ENCODE measurements at places on chromosomes 1 and 21. TPM values are rescaled to one million over a fixed set of nuclear protein-coding genes. Genes with fewer than 3 reads are reported as not detected.

- DNase-seq = no peak
Observed at GRCh38 chr1:65255035-65255655, 54.2 kb upstream of the DNAJC6 start.

DNA sequence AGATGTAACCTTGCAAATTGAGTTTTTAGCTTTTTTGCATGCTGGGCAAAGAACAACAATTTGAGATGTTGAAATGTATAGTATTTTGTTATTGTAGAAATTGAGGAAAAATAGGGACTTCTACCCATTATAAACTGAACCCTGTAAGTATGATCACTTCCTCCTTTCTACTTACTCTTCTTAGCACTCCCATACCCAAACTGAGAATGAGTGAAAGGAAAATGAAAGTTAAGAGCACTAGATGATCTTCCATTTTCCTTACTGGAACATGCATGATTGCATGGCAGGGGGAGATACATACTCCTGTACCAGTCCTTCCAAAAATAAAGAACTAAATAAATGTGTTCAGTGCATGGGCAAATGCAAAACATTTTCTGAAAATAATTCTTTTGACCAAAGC, 107.4 kb upstream of the KIAA1614 start:
- no peak for DNase-seq

Gene PTGS2
- not detected for total RNA-seq

DNA sequence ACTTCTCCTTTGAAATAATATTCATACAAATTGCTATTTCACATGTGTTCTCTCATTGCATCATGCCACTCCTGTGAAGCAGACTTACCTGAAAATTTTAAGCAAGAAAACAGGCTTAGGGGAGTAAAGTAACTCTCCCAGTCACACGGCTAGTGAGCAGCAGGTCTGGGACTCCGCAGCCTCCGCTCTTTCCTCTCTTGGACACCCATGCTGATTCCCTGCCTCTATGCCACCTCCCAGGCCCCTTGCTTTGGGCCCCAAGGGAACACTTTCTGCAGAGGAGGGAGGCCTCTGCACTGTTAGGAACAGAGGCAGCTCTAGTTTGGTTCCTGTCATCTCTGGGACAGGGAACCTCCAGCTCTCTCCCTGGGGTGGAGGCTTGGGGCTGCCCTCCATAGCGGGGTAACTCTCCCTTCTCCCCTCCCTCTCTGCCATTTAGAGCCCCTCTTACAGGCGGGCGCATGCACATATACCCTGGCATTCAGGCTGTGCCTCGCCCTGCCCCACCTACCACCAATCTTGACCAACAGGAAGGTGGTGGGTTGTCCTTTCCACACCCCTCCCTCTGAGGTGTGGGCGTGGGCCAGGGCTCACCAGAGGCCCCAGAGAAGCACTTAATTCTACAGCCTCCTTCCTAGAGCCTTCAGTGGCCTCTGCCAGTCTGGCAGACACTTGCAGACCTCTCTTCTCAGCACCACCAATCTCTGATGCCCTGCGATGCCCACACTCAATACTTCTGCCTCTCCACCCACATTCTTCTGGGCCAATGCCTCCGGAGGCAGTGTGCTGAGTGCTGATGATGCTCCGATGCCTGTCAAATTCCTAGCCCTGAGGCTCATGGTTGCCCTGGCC, at the start of gene RXFP4:
RXFP4 (plus strand) TSS at position 646 of the 852 bp plus-strand sequence; CDS start at position 718, 72 bp downstream.
- DNase-seq = no peak

Gene DMRTA2
- not detected for total RNA-seq

Gene HLCS
- total RNA-seq = 15.5 TPM

DNA sequence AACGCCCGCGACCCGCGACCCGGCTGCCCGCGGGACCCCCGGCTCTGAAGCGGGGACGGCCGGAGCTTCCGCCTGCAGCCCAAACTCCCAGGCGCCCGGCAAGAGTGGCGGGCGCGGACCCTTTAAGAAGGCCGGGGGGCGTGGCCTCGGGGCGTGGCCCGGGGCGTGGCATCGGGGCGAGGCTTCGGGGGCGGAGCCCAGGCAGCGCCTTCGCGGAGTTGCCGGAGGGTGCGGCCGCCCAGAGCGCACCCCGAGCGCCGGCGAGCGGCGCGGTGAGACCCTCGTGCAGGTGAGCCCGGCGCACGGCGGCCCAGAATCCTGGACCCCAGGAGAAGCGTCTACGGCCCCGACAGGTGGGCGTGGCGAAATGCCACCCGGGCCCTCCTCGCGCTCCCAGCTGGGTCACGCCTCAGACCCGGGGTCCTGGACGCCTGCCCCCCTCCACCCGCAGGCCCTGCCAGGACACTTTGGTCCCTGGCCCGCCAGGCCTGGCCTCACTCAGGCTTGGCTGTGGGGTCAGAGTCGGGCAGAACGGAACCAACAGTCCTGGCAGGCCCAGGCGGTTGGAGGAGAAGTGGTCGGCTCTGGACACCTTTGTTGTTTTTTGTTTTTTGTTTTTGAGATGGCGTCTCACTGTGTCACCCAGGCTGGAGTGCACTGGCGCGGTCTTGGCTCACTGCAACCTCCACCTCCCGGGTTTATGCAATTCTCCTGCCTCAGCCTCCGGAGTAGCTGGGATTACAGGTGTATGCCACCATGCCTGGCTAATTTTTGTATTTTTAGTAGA, 14.4 kb downstream of the RNF223 start:
- DNase-seq = peak; percentile 95

DNA sequence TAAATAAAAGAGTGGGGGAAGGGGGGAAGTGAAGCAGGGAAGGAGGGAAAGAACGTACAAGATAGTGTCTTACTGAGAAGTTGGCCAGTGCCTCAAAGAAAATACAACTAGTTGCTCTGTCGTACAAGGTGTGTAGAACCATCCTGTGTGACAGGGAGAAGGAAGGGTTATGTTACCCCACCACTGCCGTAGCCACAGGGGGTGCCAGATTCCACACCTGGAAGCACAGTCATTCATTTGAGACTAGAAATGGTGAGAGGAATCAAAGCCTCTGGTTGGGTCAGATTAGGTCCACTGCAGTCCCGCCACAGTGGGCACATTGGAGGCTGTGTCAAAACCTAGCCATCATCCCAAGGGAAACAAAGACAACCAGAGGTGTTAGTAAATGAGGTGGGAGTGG, 2.7 kb upstream of the ERI3 start:
- no peak for DNase-seq

Gene APP
- 14.5 TPM for total RNA-seq

GRCh38 chr1:3695326-3696217, 43.3 kb downstream of the TP73 start:
- DNase-seq = peak; percentile 36

GRCh38 chr21:26715878-26716506, 129.2 kb downstream of the ADAMTS1 start:
- peak; percentile 39 for DNase-seq

Gene CHIA
- total RNA-seq = not detected

DNA sequence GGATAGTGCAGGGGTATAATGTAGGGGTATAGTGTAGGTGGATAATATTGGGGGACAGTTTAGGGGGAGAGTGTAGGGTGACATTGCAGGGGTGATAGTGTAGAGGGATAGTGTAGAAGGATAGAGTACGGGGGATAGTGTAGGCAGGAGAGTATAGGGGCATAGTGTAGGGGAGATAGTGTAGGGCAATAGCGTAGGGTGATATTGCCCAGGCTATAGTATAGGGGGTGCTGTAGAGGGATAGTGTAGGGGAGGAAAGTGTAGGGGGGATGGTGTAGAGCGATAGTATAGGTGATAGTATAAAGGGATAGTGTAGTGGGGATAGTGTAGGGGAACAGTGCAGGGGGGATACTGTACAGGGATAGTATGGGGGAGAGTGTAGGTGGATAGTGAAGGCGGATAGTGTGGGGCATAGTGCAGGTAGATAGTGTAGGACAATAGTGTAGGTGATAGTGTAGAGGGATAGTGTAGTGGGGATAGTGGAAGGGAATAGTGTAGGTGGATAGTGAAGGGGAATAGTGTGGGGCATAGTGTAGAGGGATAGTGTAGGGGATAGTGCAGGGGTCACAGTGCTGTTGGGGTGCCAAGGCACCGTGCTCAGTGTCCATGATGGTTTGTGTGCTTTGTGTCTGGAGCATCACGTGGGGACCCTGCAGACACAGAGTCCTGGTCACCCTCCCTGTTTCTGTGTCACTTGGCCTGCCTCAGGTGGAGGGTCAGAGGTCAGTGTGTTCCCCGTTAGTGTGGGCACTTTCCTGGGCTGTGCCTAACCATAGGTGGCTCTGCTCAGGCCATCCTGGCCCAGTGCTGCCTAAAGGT, 10.5 kb upstream of the ARF1 start:
- no peak for DNase-seq

Gene SYT6
- not detected for total RNA-seq

Gene WNT4
- total RNA-seq = not detected

Gene TBCE
- total RNA-seq = 28.1 TPM

DNA sequence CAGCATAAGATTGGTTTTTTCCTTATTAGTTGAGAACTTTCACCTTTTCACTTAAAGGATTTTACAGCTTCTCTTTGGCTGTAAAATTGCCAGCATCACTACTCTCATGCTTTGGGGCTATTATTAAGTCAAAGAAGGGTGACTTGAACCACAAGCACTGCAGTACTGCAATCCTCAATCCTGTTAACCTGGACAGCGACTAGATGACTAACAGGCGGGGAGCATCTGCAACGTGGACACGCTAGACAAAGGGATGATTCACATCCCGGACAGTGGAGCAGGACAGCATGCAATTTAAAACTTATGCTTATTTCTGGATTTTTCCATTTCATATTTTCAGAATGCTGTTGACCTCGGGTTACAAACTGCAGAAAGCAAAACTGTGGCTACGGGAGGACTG, 8.1 kb downstream of the ARV1 start:
- no peak for DNase-seq

- DNase-seq = no peak
Observed at GRCh38 chr1:85366391-85367170, 90.1 kb upstream of the BCL10 start.

- DNase-seq = no peak
Observed at GRCh38 chr1:199272628-199273086, 633.8 kb downstream of the PTPRC start.

GRCh38 chr1:160544647-160545046, 21.6 kb upstream of the SLAMF6 start:
- DNase-seq = peak; percentile 45

Gene AMPD1
- total RNA-seq = not detected

DNA sequence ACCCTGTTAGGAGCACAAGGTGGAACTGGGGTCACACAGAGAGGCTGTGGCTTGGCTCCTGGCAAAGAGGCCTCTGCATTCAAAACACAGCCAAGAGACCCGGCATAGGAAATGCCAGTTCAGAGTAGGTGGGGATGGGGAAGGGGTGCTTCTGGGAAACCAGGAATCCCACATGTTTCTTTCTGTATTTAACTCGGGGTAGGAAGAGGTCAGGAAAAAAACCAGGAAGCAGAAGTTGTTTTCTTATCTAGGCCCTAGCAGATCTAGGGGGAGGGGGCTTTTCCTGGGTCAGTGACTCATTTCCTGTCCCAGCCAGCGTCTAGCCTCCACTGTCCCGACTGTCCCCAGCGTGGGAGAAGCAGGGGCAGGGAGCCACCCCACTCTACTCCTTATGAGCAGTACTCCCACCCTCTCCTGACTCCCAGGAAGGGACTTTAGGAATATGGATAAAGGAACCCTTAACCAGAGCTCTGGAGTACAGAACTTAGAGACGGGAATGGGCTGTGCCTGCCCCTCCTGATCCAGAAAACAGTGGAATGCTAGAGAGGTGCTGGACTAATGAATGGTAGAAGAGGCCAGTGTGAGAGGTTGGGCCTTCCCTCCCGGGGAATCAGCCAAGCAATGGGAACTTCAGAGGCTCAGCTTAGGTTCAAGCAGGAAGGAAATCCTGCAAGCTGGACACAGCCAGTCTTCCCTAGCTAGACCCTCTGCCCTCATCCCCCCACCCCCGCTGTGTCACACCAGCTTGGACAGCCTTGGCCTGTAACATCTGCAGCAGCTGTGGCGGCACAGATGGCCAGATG, 5.7 kb downstream of the FHL3 start:
- no peak for DNase-seq

GRCh38 chr1:153842006-153842471, 66.8 kb downstream of the SLC27A3 start:
- DNase-seq = no peak

DNA sequence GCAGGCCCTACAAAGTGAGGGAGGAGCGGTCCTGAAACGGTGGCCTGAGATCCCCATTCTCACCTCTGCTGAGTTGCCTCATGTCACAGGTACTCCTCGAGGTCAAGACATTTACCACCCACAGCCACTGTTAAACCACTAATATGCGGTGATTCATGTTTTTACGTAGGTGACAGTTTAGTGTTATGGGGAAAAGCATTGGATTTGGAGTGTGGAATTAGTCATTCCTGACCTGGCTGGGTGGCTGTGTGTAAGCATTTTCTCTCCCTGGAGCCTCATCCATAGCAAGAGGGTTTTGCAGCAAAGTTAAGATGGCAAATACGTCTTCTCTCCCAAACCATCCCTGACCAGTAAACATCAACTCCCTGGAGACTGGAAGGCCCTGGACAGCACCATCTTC, 57.8 kb upstream of the KCNJ6 start:
- DNase-seq = no peak

GRCh38 chr21:37398697-37399096, 32.1 kb downstream of the DYRK1A start:
- DNase-seq = no peak

GRCh38 chr1:101216623-101217022, 20.2 kb upstream of the S1PR1 start:
- no peak for DNase-seq

GRCh38 chr1:196393742-196394141, 214.5 kb downstream of the KCNT2 start:
- DNase-seq = no peak

- DNase-seq = no peak
Observed at GRCh38 chr21:29568020-29568697, 269.4 kb downstream of the BACH1 start.

Gene GFI1
- 47.6 TPM for total RNA-seq

DNA sequence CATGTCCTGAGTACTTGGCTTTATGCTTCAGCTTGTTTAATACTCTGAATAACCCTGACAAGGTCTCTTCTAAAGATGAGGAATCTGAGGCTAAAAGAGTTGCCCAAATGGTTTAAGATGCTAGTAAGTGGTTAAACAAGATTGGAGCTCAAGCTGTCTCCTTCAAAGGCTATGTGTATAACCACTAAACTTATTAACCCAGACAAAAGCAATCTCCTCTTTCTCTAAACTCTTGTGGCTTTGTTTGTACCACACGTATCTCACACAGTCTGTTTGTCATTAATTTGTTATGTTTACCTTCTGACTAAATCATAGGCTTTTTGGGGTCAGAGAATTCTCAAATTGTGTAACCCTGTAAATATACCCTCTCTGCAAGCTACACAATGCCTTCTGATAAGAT, 89.9 kb downstream of the HMCN1 start:
- DNase-seq = no peak

DNA sequence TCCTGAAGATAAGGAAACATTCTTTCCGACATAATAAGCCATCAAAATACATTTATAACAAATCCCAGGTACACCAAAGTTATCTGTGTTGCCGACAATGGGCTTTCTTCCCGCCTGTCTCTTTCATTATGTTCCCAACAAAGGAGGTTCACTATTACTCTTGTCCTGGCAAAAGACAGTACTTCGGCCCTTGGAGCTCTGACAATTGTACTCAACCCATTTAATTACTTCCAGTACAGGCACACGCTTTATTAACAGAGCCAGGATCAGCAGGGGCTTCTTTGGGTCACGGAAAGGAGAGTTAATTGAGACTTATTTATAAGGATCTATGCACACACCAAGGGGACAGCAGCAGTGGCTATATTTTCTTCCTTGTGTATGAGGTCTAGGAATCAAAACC, 46.6 kb upstream of the DUSP10 start:
- no peak for DNase-seq

Measured in activated CD8-positive, alpha-beta T cell treated with anti-CD3 and anti-CD28 coated beads, Interleukin-2, amount 10 ng/mL, durations not matched to agents 7 days and 5 days (primary cell).